Urothelium cell line (cell line): ENCODE measurements at places on chromosomes 1 and 21.
A peak's percentile ranks its signal among the peaks of the same experiment; 100 is the strongest.

GRCh38 chr1:94530373-94530878 is 11.1 kb downstream of the F3 start:
- DNase-seq, result no peak

GRCh38 chr1:114100148-114100547 is 53.5 kb downstream of the SYT6 start:
- no peak for DNase-seq

- DNase-seq, result no peak
Observed at GRCh38 chr1:215677112-215677511, 110.0 kb downstream of the KCTD3 start.

DNA sequence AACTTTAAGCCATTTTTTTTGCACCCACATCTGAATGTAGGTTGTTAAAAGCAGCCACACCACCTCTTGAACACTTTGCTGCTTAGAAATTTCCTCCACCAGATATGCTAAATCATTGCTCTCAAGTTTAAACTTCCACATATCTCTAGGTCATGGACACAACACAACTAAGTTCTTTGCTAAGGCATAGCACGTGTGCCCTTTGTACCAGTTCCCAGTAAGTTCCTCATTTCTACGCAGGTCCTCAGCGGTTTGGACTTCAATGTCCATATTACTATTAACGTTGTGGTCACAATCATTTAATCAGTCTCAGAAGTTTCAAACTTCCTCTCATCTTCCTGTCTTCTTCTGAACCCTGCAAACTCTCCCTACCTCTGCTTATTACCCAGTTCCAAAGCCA is 661.6 kb upstream of the PKN2 start:
- DNase-seq, result no peak

- DNase-seq, result no peak
Observed at GRCh38 chr1:202167708-202168415, 7.5 kb upstream of the PTPN7 start.

GRCh38 chr1:32806910-32807523 is 10.1 kb downstream of the YARS1 start:
- no peak for DNase-seq

- DNase-seq, result peak; percentile 94
Observed at GRCh38 chr1:116168277-116169032, 57.3 kb downstream of the MAB21L3 start.

- DNase-seq, result no peak
Observed at GRCh38 chr1:229318056-229318455, 24.8 kb downstream of the CCSAP start.
